ENCODE measurements at places on chromosomes 13 and 19. TPM values are rescaled to one million over a fixed set of nuclear protein-coding genes. Genes with fewer than 3 reads are reported as not detected.
A peak's percentile ranks its signal among the peaks of the same experiment; 100 is the strongest.

DNA sequence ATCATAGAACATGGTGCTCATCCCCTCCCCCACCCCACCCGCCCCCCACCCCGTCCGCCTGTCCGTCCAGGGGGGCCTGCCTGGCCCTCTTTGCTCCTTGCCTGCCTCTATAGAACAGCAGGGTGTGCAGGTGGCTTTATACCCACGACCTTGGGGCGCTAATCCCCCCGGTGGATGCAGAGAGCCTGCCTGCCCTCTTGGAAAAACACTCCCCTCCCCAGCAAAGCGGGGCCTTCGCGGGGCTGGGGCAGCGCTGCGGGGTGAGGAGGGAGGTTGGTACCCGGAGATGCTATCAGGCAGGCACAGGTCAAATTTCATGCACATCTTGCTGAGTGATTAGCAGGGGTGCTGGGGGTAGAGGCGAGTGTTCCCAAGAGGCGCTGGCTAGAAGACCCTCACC lies 21.9 kb downstream of the RFX1 start:
- DNase-seq, result no peak

- peak; percentile 36 for DNase-seq
Observed at GRCh38 chr13:26919311-26919710, 158.7 kb upstream of the GPR12 start.

GRCh38 chr19:47340477-47341208 lies 8.5 kb upstream of the DHX34 start:
- DNase-seq, result no peak

DNA sequence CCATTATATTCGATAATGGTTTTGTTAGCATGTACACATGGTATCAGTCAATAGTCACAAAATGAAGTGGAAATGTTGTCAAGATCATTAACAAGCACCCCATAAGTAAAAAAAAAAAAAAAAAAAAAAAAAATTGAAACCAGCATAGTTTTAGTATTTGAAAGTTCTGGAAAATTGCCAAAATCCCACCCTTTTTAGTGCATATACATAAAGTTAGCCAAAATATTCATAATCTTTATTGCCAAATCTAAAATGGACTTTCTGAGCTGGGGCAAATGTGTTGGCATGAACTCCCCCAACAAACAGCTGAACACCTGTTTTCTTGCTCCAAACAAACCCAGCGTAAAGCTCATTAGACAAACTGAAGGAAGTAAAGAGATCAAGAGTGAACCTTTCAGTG lies 73.9 kb downstream of the MZT1 start:
- no peak for DNase-seq

DNA sequence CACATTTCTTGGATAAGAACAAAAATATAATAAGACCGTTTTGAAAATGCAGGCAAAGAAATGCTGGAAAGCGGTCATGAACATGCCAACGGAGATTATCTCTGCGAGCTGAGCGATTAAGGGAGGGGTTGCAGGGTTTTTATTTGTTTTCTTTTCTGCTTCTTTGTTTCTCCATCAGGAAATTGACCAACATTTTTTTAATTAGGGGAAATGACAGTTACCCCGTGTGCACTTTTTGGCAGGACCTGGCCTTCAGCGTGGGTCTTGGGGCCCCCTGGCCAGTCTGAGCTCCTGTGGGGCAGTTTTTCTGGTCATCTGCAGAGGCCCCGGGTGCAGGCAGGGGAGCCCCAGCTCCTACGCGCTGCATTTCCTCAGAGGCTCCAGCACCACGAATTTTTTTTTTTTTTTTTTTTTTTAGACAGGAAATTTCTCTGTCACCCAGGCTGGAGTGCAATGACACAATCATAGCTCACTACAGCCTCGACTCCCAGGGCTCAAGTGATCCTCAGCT lies 31.3 kb upstream of the HOMER3 start:
- no peak for DNase-seq

GRCh38 chr19:17893766-17894165 lies 22.0 kb downstream of the SLC5A5 start:
- DNase-seq, result no peak

DNA sequence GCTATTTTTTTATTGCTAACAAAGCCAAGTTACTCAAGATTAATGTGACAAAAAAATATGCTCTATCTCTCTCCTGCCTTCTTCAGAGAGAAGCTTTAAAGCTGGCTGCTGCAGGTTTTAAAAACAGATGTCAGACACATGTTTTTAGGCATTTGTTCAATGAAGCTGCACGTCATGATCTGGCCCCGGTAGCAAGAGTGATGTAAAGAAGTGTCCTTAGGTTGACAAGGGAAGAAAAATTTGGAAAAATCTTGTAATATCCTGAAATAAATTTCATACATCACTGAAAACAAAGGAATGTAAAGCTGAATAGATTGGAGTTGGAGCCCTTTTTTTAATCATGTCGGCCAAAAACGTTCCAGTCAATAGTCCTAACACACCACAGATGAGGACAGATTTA lies 531.4 kb upstream of the NBEA start:
- no peak for DNase-seq

GRCh38 chr19:35461060-35461459 lies 13.0 kb downstream of the FFAR2 start:
- no peak for DNase-seq

DNA sequence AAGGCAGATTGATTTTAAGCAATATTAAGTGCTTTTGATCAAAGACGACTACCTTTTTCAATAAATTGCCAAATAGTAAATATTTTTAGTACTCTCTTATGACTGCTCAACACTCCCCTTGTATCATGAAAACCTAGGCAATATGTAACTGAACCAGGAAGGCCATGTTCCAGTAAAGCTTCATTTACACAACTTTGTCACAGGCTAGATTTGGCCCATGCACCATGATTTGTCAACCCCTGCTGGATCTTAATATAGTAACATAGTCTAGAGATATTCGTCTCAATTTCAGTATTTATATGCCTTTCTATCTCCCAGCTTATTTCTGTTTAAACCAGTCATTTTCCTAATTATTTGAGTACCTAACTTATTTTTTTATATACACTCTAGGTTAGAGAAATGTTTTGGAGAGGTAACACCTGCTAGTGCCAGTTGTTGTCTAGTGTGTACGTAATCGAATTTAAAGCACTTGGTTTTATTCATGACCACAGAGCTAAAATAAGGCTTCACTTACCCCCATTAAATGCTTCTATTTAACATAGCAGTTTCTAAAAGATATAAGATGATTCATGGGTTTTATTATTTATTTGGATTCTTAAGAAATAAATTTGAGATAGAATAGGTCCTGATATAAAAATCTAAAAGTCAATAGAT lies 21.0 kb downstream of the TPP2 start:
- DNase-seq, result peak; percentile 17

GRCh38 chr13:52405767-52406494 lies at the start of gene THSD1:
TSS of gene THSD1 (minus strand) at chr13:52406172. CDS start at chr13:52402600, 3,572 bp downstream.
- DNase-seq, result peak; percentile 81

DNA sequence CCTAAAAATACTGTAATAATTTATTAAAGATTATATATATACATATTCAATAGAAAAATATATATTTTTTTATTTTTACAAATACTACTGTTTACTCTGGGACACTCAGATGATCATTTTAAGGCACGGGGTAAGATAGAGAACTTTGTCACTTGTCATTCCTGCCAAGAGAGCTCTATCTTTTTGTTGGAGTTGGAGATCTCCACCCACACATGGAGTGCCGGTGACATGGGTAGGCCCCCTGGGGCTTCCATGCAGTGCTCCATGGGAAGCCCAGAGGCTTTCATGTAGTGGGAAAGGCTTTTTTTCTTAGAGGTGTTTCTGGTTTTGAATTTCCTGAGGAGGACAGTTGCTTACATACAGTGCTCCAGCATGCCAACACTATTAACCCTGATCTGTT lies 81.4 kb downstream of the LMO7 start:
- DNase-seq, result no peak

- DNase-seq, result peak; percentile 47
Observed at GRCh38 chr19:42253245-42254088, 1.5 kb downstream of the ERF start.

DNA sequence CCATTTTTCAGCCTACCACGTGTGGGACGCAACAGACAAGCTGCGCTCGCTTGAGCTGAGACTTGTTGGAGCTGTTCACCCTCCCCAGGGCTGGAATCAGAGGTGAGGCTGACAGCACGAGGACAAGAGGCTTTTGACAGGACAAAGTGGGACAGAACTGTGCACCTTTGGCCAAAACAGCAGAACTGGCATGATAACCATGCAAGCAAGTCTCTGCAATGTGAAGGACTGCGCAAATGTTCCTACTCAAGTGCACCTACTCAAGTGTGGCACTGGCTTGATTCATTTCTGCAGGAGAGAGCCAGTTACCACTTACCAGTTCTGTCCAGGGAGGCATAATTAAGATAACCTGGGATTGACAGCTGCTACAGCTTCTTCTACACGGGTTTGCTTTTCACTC lies 62.2 kb upstream of the TM9SF2 start:
- no peak for DNase-seq

DNA sequence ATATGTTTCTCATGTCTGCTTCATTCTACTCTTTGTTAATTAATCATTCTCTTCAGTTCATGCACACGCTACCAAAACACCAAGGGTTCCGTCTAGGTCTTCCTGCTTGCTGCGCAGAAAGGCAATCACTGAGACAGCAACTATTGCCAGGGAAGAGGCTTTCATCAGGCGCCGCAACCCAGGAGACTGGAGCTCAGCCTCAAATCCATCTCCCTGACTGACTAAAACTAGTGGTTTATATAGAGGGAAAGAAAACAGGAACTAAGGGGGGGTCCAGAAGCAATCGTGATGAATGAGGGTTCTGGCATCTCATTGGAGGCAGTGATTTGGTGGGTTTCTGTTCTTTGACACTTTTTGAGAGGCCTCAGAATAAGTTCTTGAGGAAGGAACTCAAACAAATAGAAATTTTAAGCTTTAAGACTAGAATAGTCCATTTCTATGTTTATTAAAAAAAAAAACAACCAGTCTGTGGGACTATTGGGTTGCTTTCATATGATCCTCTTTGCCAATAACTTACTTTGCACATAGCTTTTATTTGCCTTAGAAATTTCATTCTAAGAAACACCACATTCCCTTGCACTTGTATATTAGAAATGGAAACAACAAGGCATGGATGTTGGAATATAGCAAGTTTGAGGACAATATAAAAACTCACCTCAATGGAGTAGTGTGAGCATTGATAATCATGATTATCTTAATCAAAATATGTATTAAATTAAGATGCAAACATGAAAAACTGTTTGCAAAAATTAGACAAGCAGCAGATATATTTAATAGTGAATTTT lies 691.2 kb upstream of the GPC6 start:
- DNase-seq, result no peak

GRCh38 chr13:104875038-104875754 lies 1660.3 kb downstream of the EFNB2 start:
- no peak for DNase-seq

- no peak for DNase-seq
Observed at GRCh38 chr19:3636506-3636905, 9.9 kb upstream of the CACTIN start.

DNA sequence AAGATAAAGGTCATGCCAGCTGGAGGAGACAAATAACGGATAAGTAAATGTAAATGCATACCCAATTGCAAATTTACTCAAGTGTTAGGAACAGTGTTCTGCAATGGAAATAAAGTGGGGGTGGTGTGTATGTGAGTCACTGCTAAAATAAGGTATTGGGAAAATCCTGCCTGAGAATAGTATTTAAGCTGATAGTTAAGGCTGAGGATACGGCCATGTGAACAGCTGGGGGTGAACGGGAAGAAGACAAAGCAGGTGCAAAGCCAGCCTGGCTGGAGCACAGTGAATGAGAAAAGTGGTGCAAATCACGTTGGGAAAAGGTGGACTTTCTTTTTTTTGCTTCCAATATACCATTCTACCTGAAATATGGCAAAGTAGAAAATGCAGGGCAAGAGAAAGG lies 242.4 kb upstream of the SLC10A2 start:
- DNase-seq, result no peak

GRCh38 chr13:100525453-100526317 lies 62.9 kb downstream of the GGACT start:
- DNase-seq, result no peak

- DNase-seq, result no peak
Observed at GRCh38 chr19:35136977-35137702, 1.5 kb upstream of the FXYD1 start.

DNA sequence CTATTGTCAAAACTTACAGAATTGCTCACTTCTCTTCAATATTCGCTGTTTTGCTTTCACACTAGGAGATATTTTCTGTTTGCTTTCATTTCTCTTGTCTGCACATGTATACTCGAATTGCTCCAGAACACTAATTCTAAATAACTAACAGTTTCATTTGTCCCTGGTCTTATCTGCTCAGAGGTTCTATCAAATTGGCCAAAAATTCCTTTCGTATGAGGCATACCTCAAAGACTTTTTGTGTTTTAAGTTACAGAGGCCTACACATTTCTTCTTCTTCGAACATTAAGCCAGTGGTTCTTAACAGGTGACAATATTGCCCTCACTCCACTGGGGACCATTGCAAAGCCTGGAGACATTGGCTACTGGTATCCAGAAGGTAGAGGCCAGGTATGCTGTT lies 1314.6 kb downstream of the EFNB2 start:
- no peak for DNase-seq

DNA sequence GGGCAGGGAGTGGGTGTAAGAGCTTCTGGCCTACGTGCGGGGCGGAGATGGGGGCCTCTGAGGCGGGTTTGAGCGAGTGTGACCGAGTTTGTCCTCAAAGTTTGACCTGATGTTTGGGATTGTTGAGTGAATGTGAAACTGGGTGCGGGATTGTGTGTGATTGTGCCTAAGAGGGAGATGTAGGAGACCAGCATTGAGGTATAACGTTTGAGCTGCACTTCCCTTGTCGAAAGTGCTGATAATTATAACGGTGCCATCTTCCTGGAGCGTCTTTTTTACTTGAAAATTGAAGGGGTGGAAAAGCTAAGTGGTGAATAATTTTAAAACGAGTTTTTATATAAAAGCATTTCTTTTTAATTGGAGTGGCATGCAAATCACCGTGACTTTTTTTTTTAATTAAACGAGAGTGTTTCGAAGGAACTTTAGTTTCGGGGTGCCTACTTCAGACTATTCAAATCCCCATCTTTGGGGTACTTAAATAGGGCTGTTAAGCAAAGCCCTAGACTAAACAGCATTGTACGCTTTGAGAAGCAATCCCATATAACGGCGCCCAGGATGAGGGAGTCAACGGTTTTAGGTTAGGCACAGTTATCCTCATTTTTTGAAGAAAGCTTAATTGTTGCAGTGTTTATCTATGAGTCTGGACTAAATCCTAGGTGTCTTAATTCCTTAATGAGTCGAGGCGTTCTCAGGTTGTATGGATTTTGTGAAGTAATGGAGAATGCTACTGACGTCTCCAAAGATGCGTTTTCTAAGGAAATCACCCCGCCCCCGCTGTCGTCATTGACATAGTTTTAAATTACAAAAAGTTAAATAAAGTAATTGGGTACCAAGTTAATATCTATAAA lies 594 bp downstream of the ZNF146 start:
- DNase-seq, result peak; percentile 34

The STK24 gene
- 43.2 TPM for total RNA-seq

The TMPRSS9 gene
- total RNA-seq, result not detected

The ISOC2 gene
- total RNA-seq, result 196 TPM

The SELENOW gene
- total RNA-seq, result 3,026 TPM

The C19orf47 gene
- 60.5 TPM for total RNA-seq

The VMAC gene
- 3.1 TPM for total RNA-seq

The CEACAM20 gene
- total RNA-seq, result not detected

The MCEMP1 gene
- total RNA-seq, result not detected

The TMEM259 gene
- total RNA-seq, result 182 TPM

The FRY gene
- 17.8 TPM for total RNA-seq

Data from myocyte (in vitro differentiated cells).